ENCODE measurements at places on chromosomes 13 and 19.

- no peak for DNase-seq
These were observed 3.8 kb downstream of the RNF126 start for GRCh38 chr19:658916-659839.

DNA sequence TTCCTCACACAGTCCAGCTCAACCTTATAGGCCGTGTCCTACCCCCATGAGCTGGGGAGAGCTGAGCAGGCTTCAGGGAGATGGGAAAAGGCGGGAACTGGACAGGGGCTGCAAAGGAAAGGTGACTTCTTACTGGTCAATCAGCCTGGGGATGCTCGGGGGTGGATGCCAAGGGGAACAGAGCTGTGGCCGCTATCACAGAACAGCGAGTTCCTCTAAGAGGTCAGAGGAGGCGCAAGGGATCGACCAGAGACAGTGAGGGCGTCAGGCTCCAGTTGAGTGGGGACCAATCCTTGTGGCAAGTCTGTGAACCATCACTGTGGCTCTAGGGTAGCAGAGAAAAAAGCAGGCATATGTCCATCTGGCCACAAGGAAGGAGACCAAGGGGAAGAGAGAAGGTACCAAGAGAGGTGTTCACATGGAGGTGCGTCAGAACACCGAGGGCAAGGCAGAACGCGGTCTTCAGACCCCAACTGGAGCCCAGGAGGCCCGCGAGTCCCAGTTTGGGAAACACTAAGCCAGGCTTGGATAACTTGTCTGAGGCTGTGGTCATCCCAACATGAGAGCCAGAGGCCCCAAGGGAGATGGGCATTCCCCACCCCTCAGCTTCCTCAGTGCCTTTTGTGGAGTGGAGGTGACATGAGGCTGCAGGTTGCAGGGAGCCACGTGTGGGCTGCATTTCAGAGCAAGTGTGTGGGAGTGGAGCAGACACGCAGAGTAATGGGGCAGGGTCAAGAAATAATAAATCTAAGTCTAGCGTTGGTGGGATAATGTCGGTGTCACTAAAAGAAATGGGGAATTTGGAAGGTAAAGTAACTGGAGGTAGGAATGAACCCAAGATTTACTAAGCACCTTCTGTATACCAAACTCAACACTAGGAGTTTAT, 3.9 kb downstream of the F10 start:
- peak; percentile 75 for DNase-seq

GRCh38 chr19:495402-496111, 729 bp upstream of the MADCAM1 start:
- DNase-seq, result peak; percentile 87

GRCh38 chr19:48518207-48518606, 6.6 kb upstream of the LMTK3 start:
- DNase-seq, result no peak
